Effector CD4-positive, alpha-beta T cell (primary cell): ENCODE measurements at places on chromosomes 6 and 20.
A peak's percentile ranks its signal among the peaks of the same experiment; 100 is the strongest.

GRCh38 chr20:57397693-57398108 lies 6.5 kb downstream of the RBM38 start:
- DNase-seq: peak; percentile 71

DNA sequence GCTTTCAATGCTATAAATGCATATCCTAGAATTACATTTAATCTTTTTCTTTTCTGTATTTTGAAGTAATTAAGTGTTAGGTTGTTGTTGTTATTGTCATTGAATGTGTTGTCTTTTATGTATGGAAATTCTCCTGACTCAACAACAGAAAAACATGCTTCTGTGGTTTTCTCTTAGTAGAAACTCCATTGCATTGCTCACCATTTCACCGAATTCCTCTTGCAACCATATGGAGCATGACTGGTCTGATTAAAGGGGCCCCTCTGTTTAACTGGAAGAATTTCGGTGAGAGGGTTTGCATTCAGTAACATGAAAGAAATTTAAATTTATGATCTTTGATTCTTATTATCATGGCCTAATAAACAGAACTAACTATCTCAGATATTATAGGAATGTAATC lies 454.3 kb upstream of the JARID2 start:
- DNase-seq: no peak

DNA sequence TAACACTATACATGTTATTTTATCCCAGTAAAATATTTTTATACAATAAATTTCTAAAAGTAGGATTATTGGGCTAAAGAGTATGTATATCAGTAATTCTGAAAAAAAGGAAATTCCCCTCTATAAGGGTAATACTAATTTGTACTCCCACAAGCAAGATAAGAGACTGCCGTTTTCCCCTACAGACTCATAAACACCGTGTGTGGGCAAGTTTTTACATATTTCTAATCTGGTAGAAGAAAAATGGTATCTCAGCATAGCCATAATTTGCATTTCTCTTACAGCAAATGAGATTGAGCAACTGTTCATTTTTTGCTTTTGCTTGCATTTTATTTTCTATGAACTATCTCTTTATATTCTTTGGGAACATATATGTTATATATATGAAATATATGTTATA lies 26.0 kb upstream of the MYMX start:
- DNase-seq: no peak

GRCh38 chr6:73264446-73264845 lies 1.4 kb upstream of the KHDC1 start:
- no peak for DNase-seq

DNA sequence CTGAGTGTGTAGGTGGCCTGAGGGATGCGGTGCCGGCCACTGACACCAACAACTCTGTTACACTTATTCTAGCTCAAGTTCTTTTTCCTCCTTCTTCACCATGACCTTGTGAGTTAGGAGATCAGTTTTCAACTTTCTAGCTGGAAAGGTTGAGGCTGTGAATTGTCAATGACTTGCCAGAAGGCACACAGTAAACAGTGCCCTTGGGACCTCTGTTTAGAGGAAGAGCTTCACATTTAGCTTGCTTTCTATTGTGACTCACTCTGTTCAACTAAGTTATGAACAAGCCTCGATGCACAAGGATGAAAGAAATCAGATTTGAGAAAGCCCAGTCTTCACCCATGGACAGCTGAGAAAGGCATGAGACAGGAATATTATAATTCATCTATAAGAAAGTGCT lies 455.6 kb downstream of the MAFB start:
- DNase-seq: no peak

DNA sequence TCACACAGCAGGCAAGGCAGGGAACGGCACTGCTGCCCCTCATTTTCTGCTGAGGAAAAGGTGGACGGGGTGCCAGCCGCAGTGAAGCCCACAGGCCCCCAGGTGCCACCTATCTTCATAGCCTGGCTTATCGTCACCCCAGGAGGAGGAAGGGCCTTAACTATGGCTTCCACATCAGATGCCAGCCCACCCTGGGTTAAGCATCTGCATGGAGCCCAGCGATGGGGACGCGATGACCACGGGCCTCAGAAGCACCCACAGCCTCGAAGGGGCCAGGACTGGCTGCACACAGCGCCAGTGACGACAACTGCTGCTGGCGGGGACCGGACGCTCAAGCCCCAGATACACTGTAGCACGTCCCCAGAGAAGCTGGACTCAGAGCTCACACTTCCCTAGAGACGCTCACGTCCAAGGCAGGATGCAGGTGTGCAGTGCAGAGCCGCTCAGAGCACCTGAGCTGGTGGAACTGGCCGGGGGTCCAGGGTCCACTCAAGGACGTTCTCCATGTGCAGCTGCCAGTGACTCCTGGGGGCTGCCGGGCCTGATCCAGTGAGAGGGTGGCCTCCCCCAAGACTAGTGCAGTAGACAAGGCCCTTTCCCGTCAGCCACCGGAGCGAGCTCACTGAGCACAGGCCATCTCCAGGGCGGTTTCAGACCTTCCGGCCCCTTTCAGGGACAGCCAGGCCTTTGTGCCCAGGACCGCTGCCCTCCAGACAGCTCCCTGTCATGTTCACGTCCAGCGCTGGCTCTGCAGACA lies 83.0 kb downstream of the YTHDF1 start:
- no peak for DNase-seq

GRCh38 chr20:62419759-62420158 lies 7.6 kb downstream of the RBBP8NL start:
- DNase-seq: no peak

GRCh38 chr6:138655828-138656227 lies 117.7 kb upstream of the CCDC28A start:
- DNase-seq: no peak

- no peak for DNase-seq
These were observed 356 bp upstream of the IRAK1BP1 start for GRCh38 chr6:78867020-78867369.

- no peak for DNase-seq
These were observed 10.9 kb upstream of the MYB start for GRCh38 chr6:135170238-135170637.

- DNase-seq: no peak
These were observed 4.9 kb downstream of the BMP6 start for GRCh38 chr6:7730784-7731227.

- peak; percentile 34 for DNase-seq
These were observed 15.4 kb downstream of the EZR start for GRCh38 chr6:158803733-158804143.

GRCh38 chr6:132648356-132648755 lies 10.6 kb downstream of the TAAR1 start:
- no peak for DNase-seq

GRCh38 chr6:21935561-21936028 lies 342.0 kb downstream of the SOX4 start:
- no peak for DNase-seq

DNA sequence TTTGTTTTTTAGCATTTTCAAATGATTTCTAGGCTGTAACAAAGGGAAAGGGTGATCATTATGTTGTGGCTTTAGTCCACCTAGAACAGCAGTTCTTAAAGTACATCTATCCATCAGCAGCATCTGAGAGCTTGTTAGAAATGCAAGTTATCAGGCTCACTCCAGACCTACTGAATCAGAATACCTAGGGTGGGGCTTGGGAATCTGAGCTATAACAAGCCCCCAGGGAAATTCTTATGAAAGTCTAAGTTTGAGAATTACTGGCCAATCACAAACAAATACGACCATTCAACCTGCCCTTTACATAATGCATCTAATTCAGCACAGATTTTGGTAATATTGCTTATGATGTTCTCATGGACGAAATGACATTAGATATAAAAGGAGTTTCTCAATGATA lies 123.5 kb downstream of the LAMP5 start:
- no peak for DNase-seq

GRCh38 chr6:168826726-168827585 lies 386.0 kb downstream of the SMOC2 start:
- DNase-seq: no peak

DNA sequence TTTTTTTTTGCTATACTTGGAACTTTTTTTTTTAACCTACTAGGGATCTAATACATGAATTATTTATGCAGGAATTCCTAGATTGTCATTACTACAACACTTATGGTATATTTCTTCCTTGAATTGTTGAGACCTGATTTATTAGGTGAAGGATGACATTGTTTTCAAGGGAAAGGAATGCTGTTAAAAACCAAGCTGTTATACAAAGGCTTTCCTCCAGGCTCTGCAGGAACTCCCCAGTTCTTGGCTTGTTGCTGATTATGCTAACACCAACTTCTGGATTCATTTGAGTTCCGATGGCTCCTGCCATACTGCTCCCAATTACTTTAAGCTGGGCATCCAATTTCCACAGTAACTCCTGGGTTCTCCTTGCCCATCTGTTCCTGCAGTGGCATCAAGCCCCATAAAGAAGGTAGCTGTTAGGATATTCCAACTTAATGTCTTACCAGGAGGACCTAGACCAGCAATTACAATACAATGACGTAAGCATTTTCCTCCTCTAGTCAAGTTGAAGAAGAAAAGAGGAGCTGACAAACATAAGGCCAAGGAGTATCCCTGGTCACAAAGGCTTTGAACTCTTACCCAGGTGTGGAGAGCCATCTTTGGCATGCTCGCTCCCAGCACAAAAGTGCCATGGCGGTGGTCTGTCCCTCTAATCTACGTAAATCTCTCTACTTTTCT lies 215.9 kb upstream of the AGPAT4 start:
- no peak for DNase-seq

- no peak for DNase-seq
These were observed 253.2 kb downstream of the BMP7 start for GRCh38 chr20:57013217-57013616.

DNA sequence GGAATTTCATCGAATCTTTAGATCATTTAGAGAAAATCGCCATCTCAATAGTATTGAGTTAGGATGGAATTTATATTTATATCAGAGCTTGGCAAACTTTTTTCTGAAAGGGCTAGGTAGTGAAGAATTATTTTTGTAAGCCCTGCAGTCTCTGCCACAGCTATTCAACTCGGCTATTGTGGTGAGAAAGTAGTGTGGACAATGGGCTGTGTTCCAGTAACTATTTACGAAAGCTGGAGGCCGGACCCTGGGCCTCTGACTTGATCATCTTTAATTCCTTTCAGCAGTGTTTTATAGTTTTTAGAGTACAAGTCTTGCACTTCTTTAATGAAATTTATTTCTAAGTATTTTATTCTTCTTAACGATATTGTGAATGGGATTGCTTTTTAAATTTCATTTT lies 201.5 kb downstream of the FARS2 start:
- no peak for DNase-seq

DNA sequence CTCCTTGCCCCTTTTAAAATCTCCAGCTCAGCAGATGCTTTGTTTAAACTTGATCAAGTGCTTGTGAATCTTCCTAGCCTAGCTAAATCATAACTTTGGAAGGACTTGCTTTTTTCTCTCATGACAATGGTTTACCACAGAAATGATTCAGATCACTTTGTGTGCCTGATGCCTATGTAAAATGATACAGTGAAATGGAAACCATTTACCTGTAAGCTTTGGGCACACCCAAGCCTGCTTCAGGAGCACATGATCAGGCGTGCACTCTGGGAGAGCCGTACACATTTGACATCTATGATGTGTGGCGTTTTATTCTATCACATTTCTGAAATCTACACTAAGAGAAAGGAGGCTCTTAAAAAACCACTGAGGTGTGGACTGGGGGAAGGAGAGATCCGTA lies 41.1 kb downstream of the PTPN1 start:
- DNase-seq: no peak

GRCh38 chr6:157790548-157791160 lies 32.4 kb upstream of the SNX9 start:
- DNase-seq: no peak

- DNase-seq: no peak
These were observed 370.6 kb upstream of the FLRT3 start for GRCh38 chr20:14707865-14708596.

- no peak for DNase-seq
These were observed 50.0 kb downstream of the SLC23A2 start for GRCh38 chr20:4951299-4951698.

- DNase-seq: no peak
These were observed 33.5 kb downstream of the ZBTB2 start for GRCh38 chr6:151357758-151358436.

GRCh38 chr20:640674-641515 lies 12.1 kb downstream of the SRXN1 start:
- no peak for DNase-seq

DNA sequence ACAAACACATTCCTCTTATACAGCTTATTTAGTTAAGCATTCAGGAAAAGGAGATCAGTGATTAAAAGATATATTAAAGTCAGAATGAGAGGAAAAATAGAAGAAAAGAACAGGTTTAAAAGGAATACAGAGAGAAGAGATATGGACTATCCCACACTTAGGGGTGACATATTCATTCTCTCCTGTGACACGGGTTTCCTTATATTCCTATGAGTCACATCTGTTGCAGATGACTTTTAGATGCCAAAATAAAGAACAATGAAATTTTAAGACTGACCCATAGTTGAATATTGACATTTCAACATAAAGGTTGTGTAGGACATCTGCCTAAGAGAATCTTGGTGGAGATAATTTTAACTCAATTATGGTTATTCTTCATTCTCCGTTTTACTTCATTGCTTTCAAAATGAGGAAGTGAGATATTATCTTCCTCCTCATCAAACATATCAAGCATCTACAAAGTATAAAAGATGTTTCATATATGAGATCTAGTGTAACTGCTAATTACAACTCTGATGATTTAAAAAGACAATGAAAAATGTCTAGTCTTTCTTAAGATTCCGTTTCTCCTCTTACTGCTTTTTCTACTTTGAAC lies 1336.7 kb upstream of the CITED2 start:
- no peak for DNase-seq

- DNase-seq: no peak
These were observed 35.0 kb upstream of the BTBD3 start for GRCh38 chr20:11882651-11883050.

DNA sequence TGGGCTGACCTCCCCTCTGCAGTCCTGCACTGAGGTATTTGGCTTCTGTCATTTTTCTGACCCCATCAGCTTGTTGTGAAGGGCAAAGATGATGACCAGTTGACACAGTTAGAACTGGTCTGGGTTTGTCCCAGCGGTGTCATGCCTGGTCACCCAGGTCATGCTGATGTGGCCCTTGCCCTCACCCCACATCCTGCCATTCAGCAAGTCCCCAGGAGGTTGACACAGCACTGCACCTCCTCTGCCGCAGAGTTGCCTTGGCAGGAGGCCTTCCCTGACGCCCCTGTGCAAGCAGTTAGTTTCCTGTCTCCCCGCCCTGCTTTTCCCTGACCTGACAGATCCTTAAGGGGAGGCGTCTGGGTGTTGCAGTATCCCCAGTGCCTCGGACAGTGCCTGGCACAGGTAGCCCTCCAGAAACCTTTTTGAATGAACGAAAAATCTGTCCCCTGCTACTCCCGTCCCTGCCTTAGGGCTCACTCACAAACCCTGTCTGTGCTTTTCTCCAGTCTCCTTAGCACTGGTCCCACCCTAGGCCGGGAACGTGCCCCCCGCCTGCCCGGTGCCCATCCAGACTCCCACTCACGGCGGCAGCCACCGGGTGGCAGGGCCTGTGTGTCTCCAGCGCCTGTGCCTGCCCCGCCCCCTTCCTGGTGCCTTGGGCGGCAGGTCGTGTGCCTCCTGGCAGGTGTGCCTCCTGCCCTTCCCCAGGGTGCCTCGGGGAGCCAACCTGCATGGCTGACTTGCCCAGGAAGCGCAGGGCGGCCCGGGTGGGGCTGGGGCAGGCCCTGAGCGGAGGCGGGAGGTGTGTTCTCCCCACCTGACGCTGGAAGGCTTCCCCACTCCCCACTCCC lies 146.3 kb upstream of the RNF24 start:
- no peak for DNase-seq

GRCh38 chr20:10708351-10709185 lies 34.8 kb upstream of the JAG1 start:
- no peak for DNase-seq
